ENCODE measurements at places on chromosomes 5 and 9.

- H3K4me1 ChIP-seq, result no peaks in the 10 kb centered on the region
- no peaks in the 10 kb centered on the region for H3K27me3 ChIP-seq
- H3K4me3 ChIP-seq, result no peak overlapping the region
- H3K36me3 ChIP-seq, result no peaks in the 10 kb centered on the region
- H3K27ac ChIP-seq, result no peak overlapping the region
Observed at GRCh38 chr5:39116344-39117170, 42.4 kb upstream of the RICTOR start.

- no peak overlapping the region for H3K27ac ChIP-seq
- no peak for DNase-seq
- H3K4me1 ChIP-seq, result peaks cover 6% of the 10 kb centered on the region
Observed at GRCh38 chr5:37791321-37791720, 48.5 kb downstream of the GDNF start.

GRCh38 chr5:173352366-173353349 lies 24.4 kb upstream of the STC2 start:
- H3K4me3 ChIP-seq, result no peak overlapping the region
- no peaks in the 10 kb centered on the region for H3K36me3 ChIP-seq
- H3K27ac ChIP-seq, result no peak overlapping the region
- peaks cover 13% of the 10 kb centered on the region for H3K4me1 ChIP-seq

DNA sequence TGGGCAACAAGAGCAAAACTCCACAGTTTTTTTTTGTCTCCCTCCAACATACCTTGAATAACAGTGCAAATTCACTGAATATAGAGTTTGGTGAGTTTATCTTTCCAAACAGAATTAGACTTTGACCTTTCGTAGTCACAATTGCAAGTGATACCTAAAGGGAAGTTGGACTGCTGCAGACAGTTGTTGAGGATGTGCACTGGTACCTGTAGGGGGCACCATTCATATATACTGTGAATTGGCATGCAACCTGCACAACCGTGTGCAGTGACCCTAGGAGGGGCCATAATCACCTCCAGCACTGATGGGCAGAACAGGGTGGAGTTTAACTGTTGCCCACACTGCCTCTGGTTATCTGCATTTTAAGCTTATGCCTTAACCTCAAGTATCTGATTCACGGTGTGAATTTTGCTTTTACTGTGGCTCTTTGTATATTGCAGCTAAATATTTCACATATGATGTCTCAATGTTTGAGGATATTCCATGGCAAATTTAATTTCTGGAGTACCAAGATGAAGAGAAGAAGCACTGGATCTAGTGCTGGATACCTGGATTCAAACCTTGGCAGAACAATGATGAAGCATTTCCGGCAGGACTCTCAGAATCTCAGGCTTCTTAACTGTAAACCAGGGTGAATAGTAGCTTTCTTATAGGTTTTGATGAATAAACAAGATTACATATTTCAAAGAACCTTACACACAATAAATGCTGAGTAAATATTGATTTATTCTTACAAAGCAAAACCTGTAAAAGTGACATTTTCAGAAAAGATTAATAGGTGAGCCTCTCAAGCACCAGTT lies 144.3 kb downstream of the ACTBL2 start:
- peaks cover 5% of the 10 kb centered on the region for H3K27me3 ChIP-seq
- peaks cover 11% of the 10 kb centered on the region for H3K4me1 ChIP-seq
- DNase-seq, result peak; percentile 6
- no peak overlapping the region for H3K27ac ChIP-seq
- H3K4me3 ChIP-seq, result no peak overlapping the region

DNA sequence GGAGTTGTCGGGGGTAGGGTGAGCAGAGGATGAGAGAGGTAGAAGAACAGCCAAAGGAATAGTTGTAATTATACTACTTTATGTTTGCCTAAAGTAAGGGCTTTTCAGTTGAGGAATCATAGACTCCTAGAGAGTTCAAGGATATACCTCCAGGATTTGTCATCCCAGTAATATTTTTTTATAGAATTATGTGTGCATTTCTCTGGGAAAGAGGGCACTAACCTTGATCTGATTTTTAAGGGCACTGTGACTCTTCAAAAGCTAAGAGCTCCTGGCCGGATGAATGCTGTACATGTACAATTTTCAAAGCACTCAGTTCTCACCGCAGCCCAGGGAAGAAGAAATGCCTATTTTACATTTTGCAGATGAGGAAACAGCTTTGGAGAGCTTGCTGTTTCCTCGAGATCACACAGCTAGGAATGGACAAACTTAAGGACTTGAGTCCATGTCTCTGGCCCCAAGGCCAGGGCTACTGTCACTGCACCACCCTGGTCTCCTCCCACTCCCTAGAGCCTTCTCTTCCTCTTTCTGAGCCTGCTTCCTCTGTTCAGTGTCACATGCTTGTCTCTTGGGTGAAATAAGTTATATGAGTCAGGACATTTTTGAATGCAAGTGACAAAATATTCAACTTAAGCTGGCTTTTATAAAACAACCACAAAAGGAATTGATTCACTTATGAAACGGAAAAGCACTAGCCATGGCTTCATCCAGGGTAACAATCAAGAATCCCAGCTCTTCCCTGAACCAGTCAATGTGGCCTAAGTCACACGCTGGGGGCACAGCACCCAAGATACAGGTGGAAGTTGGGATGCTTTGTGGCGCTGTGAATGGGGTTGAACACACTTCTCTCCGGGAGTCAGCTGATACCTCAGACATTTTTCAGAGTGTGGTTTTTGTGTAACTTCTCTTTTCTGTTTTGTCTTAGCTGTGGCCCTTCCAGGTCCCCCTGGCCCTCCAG lies 45.7 kb upstream of the TGFBR1 start:
- no peak overlapping the region for H3K4me3 ChIP-seq
- peaks cover 24% of the 10 kb centered on the region for H3K27me3 ChIP-seq
- H3K27ac ChIP-seq, result no peak overlapping the region
- H3K4me1 ChIP-seq, result peaks cover 14% of the 10 kb centered on the region
- no peaks in the 10 kb centered on the region for H3K36me3 ChIP-seq
- DNase-seq, result no peak

GRCh38 chr9:129145841-129146292 lies 32.2 kb downstream of the IER5L start:
- H3K4me3 ChIP-seq, result peak overlapping the region; percentile 35
- H3K36me3 ChIP-seq, result peaks cover 5% of the 10 kb centered on the region
- peaks cover 6% of the 10 kb centered on the region for H3K27me3 ChIP-seq
- DNase-seq, result peak; percentile 66
- H3K27ac ChIP-seq, result peak overlapping the region; percentile 95

DNA sequence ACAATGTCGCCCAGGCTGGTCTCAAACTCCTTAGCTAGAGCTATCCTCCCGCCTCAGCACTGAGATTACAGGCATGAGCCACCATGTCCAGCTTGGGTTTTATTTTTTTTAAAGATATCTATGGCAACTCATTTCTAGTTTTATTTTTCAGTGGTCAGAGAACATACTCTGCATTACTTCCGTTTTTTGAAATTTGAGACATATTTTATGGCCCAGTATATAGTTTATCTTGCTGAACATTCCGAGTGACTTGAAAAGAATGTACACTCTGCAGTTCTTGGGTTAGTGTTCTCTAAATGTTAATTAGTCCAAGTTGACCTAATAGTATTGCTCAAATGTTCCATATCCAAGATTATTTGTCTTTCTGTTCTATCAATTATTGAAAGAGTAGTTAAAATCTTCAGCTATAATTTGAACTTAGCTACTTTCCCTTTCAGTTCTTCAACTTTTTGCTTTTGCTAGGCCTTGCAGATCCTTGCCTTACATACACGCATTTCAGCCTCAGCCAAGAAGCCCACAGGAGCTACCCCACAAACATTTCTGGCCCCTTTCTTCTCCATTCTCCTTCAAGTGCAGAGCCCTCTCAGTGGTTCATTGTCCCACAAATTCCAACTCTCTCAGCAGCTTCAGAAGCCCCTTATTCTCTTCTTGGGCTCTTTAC lies 22.3 kb upstream of the SNAPC3 start:
- H3K36me3 ChIP-seq, result peaks cover 11% of the 10 kb centered on the region
- DNase-seq, result no peak
- no peaks in the 10 kb centered on the region for H3K27me3 ChIP-seq
- no peak overlapping the region for H3K4me3 ChIP-seq
- peak overlapping the region; percentile 2 for H3K27ac ChIP-seq

DNA sequence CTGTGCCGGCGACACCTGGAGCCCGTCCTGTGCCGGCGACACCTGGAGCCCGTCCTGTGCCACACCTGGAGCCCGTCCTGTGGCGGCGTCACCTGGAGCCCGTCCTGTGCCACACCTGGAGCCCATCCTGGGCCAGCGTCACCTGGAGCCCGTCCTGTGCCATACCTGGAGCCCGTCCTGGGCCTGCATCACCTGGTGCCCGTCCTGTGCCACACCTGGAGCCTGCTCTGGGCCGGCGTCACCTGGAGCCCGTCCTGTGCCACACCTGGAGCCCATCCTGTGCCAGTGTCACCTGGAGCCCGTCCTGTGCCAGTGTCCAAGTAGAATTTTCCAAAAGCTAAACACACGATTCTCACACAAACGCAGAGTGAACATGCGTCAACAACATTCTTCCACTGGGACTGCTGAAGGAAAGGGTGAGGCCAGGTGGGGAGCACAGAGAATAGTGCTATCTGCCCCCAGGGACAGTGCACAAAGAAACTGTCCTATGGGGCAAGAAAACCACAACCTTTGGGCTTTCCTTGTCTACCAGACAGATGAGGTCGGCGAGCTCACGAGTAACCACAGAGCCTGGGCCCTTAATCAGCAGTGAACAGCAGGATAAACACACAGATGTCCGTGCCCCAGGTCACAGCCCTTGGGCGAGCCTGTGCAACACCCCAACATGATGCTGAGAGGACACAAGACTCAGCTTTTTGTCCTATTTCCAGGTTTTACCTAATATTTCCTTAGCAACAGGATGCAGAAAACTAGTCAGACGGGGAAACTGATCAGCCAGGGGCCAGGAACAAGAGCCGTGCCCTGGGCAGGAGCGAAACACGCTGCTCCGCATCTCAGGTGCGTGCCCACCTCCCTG lies 7.9 kb downstream of the QSOX2 start:
- DNase-seq, result no peak
- H3K4me1 ChIP-seq, result peaks cover 61% of the 10 kb centered on the region
- peaks cover 12% of the 10 kb centered on the region for H3K36me3 ChIP-seq
- H3K27me3 ChIP-seq, result peaks cover 9% of the 10 kb centered on the region
- H3K4me3 ChIP-seq, result no peak overlapping the region

Measured in nephron progenitor cell (in vitro differentiated cells).